Mucosa of descending colon (tissue), 3 donors: ENCODE measurements at places on chromosomes 7 and 10. TPM values are rescaled to one million over a fixed set of nuclear protein-coding genes. Genes with fewer than 3 reads are reported as not detected.

DNA sequence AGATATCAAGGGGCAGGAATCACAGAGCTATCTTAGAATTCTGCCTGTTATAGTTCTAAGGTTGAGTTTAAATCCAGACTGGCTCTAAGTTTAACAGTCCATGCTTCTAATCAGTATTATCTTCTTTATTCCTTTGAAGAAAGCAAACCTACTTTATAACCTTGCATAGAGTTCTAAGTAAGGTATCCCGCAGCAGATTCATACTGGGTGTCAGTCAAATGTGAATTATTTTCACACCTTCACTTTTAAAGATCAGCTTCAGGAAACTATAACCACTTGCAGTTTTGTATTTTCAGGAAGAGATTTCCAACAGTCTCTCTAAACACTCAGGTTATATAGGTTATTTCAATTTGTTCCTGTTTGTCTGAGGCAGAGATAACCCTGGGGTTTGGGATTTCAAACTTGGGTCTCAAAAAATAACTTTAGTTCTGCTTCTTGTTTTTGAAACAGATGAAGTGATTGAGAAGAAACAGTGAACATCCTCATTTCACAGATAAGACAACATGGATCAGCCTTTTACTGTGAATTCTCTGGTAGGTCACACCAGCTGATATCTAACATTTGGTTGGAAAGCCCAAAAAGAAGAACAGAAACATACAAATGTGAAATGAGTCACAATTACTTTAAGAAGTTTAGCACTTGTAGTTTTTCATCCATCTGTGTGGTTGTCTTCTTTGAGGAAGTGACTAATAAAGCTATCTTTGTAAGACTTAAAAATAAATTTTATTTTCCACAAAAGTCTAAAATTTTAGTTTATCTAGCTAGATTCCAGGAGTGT, 21.4 kb downstream of the STAMBPL1 start:
- no peak for DNase-seq

HOXA10 gene
- 56.9 TPM for total RNA-seq

DNA sequence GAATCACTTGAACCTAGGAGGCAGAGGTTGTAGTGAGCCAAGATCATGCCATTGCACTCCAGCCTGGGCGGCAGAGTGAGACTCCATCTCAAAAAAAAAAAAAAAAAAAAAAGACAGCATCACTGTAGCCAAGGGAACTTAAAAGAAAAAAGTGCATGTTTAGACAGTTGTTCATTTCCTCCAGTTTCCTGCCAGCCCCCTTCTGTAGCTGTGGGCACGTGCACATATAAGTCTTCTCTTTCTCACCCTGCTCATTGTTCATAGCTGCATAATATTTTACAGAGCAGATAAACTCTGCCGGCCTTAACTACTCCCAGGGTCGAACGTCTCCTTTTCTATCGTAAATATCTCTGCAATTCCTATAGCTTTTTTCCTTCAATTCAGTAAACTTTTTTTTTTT, 132.6 kb downstream of the LHPP start:
- DNase-seq = no peak

ZNF273 gene
- 6.5 TPM for total RNA-seq

GRCh38 chr10:117677239-117677638, 134.7 kb downstream of the EMX2 start:
- DNase-seq = no peak

DNA sequence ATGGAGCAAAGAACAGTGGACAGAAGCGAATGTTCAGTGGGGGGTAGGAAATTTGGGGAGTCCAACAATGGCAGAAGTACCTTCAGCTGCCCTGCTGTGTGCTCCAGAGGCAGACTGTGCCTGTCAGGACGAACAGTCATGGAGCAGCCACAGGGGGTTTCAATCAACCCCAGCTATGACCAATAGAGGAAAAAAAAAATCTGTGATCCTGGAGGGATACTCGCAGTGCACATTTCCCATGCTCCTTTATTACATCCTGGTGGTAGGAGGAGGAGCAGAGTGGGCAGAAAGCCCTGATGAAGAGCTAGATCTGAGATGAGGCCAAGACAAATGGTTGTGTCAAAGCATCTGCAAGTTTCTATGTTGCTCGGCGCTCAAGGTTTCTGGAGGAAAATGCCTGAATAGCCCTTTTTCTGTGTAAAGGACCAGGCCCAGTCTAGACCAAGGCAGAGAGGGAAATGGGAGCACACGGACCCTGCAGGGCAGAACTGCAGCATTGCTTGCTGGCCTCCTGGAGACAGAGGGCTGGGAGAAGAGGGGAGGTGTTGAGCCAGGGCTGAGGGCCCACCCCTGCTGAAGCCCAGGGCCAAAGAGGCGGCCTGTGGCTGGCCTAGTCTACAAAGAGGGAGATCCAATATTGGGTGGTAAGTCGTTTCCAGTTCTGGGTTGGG, 201.5 kb downstream of the GRID1 start:
- DNase-seq = no peak

EMX2 gene
- total RNA-seq = not detected

CADPS2 gene
- total RNA-seq = 12.7 TPM

TBRG4 gene
- 84.0 TPM for total RNA-seq

- no peak for DNase-seq
These were observed 36.4 kb downstream of the FEZF1 start for GRCh38 chr7:122268101-122268500.

KAZALD1 gene
- total RNA-seq = 8.5 TPM

- no peak for DNase-seq
These were observed 85.2 kb upstream of the AMPH start for GRCh38 chr7:38716397-38716796.

- DNase-seq = no peak
These were observed 49.9 kb upstream of the CUX1 start for GRCh38 chr7:101767544-101767943.

DNA sequence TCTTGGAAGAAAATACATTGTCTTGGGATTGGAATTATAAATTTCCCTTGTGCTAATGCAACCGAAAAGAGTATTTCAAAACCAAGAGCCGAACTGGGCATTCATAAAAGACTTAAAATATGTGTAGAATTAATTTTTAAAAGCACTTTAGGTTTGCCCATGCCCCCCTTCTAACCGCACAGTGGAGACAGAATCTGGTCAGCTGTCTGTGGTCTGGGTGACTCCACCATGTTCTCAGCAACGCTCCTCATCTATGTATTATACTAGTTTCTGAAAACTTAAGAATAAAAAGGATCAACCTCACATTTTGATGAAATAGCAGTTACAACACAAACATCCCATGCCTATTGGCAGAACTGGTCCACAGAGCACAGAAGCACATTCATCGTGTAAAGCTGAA, 192.6 kb upstream of the C7orf33 start:
- DNase-seq = no peak

DNA sequence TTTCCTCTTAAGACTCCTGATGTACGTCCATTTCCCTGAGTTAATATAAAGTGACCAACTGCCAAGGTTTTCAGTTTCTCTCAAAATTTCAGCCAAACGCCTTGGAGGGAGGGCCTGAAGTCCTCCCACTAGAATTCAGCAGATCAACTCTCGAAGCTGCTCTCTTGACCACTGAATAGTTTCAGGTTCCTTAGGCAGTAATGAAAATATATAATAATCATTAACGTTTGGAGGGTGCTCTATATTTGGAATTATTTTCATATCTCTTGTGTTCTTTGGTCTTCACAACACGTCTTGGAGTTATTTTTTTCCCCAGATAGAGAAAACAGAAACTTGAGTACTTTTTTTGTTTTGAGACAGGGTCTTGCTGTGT, 123.6 kb upstream of the SFMBT2 start:
- DNase-seq = no peak

DNA sequence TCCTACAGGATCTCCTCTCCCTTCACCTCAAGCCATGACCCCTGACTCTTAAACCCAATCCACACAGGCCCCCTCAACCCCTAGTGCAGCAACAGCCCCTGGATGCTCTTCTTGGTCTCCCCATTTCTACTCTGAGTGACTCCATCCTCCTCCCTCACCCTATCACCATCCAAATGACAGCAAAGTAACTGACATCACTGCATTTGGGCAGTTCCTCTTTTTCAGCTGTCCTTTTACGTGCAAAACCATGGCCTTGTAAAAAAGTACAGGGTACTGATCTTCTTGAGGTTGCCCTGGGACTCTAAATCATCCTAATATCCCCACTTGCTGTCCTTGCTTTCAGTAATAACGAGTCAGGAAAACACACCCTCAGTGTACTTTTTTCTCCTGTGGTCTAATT, 454.9 kb downstream of the ADRA2A start:
- no peak for DNase-seq

ATOH7 gene
- 0.19 TPM for total RNA-seq

SORCS1 gene
- total RNA-seq = 0.93 TPM

CCDC3 gene
- total RNA-seq = 2.3 TPM

- peak; percentile 92 for DNase-seq
These were observed 64.5 kb upstream of the SYPL1 start for GRCh38 chr7:106176414-106177299.
